ENCODE measurements at places on chromosomes 4 and X.

DNA sequence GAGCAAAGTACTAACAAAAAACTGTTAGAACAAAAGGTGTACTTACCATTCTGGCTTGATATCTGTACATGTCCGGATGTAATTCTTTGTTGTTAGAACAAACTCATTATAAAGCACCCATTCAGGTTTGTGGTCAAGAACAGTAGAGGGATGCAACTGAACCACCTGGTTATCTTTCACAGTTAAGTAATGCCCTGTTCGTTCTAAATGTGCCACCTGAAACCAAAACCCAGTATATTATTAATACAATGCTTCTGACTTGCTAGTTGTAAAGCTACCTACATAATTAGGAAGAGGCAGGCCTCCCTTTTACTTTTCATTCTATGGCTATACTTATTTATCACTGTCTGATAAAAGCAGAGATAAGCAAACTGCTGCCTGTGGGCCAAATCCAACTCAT is 54.8 kb downstream of the DHX15 start:
- no peak for DNase-seq

- no peak for DNase-seq
Observed at GRCh38 chr4:153481478-153481877, 15.3 kb downstream of the TMEM131L start.

DNA sequence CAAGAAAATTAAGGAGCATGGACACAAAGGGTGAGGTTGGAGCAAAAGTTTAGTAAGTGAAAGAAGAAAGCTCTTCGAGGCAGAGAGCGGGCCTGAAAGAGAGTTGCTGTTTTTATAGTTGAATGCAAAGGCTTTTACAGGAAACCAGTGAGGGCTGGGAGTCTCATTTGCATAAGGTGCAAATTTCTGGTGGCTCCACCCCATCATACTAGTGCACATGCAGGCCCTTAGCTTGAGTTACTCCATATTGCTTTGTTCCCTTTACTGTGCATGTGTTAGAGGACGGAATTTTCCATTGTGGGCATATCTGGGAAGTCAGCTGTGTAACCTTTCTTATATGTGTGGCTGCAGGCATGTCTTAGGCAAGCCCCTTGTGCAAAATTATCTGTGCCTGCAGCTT is 48.0 kb downstream of the CPE start:
- no peak for DNase-seq

DNA sequence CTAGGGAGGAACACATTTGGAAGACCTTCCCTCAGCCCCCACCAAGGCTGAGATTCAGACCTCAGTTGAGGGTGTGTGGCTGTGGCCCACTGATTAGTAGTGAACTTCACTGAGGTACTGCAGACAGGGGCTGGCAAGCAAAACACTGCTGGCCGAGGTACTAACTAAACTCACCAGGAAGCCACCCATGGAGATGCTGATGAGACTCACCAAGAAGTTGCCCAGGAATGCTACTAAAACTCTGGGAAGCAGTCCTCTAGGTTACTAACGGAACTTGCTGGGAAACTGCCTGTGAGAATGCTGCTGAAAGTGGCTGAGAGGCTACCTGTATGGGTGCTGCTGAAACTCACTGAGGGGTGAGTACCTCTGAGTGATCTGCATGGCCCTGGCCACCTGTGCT is 372.4 kb upstream of the RPS6KA3 start:
- DNase-seq: no peak

DNA sequence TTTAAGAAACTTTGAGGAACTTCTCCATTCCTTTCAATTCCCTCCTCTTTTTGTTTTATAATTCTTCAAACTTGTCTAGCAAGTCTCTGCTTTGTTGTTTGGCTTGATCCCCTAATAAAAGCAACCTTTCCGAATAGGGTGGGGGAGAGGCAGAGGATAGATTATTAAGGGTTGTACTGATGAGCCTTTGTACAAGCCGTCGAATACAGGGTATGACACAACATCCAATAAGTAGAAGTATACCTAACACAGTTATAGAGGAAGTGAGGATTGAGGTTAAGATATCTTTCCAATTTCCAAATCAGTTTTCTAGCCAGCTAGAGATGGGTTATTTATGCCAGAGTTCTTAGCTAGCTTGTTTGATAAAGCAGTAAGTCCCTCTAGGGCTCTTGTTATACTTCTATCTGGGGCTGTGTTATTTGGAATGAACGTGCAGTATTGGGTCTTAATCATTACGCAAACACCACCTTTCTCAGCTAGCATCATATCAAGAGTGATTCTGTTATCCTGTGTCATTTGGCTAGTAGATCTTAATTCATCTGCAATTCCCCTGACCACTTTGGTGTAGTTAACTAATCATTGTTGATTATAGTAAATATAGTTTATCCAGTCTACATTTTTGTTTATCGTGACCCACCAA is 18.5 kb downstream of the METAP1 start:
- no peak for DNase-seq

DNA sequence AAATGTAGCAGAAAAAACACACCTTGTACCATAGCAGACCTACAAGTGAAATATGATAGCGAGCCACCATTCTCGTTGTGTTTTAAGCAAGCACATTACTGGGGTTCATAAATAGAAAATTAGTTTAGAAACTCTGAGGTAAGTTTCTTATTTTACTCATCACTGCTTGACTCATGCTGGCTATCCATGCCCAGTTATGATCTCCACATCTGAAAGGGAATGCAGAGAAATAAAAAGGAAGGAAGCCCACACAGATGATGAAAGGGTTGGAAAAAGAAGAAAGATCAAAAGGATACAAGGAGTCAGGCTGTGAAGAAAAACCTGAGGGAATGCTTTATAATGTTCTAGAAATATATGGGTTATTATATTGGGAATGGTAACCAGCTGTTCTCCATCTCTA is 54.5 kb downstream of the CAMK2D start:
- no peak for DNase-seq

DNA sequence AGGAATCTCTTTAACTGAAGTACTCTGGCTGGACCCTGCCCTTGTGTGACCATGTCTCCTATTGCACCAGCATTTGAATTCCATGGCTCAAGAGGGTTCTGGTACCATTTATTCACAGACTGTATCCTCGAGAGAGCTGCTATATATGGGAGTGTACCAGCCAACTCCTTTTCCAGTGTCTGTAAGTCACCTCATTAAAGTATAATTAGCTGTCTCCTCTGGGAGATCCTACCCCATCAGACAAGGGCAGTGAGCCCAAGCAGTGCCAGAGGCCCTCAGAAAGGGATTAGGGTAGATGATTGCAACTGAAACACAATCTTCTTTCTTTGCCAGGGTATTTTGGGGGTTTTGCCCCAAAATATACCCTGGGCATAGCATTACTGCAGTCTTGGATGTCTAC is 31.6 kb downstream of the GNL3L start:
- no peak for DNase-seq

- DNase-seq: no peak
Observed at GRCh38 chr4:3740256-3740655, 25.9 kb upstream of the ADRA2C start.

DNA sequence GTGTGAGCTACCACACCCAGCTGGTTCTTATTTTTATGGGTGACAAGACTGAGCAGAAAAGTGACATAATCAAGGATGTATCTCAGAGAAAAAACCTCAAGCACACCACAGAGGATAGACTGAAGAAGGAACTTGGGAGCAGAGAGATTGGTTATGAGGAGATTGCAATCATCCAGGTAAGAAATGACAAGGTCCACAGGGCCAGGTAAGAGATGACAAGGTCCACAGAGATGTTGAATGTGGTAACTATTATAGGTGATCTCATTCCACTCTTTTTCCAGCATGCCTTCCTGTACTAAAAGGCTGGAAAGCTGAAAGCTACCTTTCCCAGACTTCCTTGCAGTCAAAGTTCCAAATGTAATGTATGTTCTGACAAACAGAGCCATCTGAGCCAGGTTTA is 15.9 kb upstream of the RBM47 start:
- no peak for DNase-seq

DNA sequence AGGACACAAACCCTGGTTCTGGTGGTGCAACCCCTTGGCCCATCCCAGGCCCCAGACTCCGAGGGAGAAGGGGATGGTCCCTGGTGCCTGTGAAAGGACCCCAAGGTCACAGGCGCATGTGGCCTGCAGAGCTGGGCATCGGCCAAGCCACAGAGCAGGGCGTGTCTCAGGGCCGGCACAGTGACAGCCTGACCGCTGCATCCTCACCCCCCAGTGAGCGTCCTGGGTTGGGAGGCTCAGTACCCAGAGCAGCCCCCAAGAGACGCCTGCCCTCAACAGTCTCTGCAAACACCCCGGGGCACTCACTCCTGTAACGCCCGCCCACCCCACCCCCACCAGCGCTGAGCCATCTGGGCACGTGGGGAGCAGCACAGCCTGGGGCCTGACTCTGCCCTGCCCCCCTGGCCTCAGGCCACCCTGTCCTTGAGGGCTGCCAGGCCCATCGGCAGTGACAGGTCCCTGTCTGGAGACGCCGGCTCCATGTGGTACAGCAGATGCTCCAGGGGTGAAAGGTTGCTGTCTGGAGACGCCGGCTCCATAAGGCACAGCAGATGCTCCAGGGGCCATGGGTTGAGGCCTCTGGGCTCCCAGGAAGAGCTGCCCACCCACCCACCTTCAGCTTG is 24.5 kb upstream of the CPLX1 start:
- no peak for DNase-seq

- no peak for DNase-seq
Observed at GRCh38 chrX:56788717-56789122, 59.7 kb downstream of the NBDY start.

GRCh38 chr4:8761167-8761823 is 110.3 kb downstream of the HMX1 start:
- DNase-seq: peak; percentile 36

GRCh38 chrX:65873385-65873784 is 166.5 kb downstream of the VSIG4 start:
- no peak for DNase-seq

DNA sequence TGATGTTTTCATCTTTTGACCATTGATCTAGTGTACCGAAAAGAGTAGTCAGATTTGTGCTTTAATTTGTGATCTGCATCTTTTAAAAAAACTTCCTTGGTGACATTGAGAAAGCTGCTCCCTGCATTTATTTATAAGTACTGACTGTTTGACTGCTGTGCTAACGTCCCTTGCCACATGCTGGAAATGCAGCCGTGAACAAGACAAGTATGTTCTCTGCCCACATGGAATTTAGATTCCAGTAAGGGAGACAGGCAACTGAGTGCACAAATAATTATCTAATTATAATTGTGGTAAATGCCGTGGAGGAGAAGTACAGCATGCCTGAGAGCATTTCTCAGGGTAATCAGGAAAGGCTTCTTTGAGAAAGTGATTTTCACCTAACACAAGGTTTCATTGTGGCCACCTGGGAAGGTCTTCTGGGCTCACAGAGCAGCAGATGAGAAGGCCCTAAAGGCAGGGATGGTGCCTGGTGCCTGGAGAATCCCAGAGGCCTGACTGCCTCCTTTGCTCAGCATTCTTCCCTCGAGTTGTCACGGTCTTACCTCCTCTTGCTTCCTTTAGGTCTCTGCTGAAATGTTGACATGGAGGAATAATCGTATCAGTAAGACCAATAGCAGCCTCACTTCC is 55.8 kb downstream of the PTTG2 start:
- no peak for DNase-seq

DNA sequence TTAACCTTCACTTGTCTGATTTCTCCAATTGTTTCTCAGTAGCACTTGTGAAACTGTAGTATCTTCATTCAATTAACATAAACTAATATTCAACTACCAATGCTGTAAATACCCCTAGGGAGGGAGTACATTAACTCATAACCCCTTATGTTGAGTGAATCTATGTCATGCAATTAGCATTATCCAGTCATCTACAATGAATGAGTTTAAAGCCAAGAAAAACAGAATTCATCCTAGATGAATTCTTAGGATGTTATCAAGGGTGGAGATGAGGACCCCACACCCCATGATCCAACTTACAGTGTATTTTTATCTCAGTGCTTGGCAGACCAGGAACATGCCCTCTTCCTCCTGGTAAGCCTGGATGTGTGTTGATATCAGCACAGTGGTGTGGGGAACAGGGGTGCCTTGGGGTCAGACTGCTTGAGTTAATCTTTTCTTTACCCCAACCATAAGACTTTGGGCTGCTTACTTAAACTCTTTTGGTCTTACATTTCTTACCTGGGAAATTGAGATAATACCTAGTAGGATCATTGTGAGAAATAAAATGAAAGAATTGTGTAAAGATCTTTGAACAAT is 62.1 kb upstream of the SCOC start:
- DNase-seq: no peak

DNA sequence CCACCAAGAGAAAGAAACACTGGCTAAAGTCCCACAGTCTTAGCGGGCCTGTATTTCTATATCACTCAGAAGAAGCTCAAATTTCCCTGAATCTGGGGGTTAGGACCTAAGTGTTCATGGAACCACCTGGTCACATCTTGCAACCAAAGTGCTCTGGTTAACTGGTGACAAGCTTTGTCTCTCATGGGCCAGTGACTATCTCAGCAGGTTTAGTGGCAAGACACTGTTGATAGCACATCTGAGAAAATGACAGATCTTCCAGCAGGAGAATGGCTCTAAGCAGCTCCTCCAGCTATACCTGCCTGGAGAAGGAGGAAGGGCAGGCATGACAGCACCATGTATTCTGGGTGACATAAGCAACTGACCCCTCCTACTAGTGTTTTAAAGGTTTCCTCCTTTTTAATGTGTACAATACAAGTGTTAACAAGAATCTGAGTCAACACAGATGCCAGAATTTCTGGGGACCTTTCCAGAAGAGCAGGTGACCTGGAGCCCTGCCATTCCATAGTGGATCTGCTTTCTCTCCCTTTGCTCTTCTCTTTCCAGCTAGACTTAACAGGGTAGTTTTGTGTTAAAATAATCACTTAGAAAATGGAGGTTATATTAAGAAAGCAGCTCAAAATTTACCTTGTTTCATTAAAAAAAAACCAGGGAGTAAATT is 17.3 kb upstream of the QRFPR start:
- no peak for DNase-seq

DNA sequence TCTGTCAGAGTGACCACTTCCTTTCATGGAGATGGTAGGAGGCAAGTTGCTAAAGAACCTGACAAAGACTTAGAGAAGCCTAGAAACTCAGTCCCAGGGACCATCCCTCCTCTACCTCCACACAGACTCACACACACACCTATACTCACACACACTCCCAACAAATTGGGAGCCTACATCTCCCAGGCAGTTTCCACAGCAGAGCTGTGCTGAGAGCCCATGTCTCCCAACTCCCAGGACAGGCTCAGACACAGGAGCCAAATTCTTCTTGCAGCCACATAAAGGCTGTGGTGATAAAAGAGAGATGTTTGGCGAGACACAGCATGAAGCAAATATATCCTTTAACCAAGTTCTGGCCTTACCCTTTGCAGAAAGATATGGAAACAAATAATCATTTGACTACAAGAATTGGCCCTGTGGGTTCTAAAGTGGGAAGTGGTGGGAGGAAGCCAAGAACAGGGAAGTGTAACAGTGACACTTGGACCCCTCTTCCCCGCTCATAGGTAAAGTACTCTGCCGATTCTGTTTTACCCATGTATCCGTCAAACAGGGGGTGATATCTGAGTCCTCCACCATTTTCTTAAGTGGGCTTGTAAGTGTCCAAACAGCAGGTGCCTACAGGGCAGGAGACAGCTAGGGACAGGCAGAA is 11.0 kb upstream of the IDS start:
- DNase-seq: no peak

GRCh38 chr4:24970191-24970590 is 57.3 kb upstream of the CCDC149 start:
- DNase-seq: no peak

- DNase-seq: peak; percentile 31
Observed at GRCh38 chr4:126051689-126052424, 737.1 kb downstream of the FAT4 start.
